PC-3 (cell line): ENCODE measurements at places on chromosomes 1 and 21. TPM values are rescaled to one million over a fixed set of nuclear protein-coding genes. Genes with fewer than 3 reads are reported as not detected.

GRCh38 chr1:164343189-164343588 is 215.8 kb upstream of the PBX1 start:
- no peak for DNase-seq

DNA sequence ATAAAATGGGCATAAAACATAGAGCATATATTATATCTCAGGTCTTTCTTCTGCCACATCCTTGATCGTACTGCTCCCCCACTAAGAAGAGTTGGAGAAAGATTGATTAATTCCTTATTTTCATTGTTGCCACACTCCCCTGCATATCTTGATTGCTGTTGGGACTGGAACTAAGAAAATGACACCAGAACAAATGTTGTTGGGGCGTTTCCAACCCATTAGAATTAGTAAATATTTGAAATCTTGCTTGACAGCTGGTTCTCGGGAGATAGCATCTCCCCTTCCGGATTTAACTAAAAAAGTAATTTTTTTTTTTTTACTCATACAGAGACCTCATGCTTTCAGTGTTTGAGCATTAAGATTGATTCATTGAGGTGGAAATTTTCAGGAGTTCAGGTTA is 493.0 kb upstream of the PLXNA2 start:
- DNase-seq, result no peak

- no peak for DNase-seq
Observed at GRCh38 chr1:203477748-203478147, 2.1 kb downstream of the PRELP start.

GRCh38 chr1:218930472-218931241 is 243.0 kb upstream of the LYPLAL1 start:
- DNase-seq, result peak; percentile 52

- no peak for DNase-seq
Observed at GRCh38 chr1:47479664-47480063, 41.8 kb downstream of the FOXD2 start.

DNA sequence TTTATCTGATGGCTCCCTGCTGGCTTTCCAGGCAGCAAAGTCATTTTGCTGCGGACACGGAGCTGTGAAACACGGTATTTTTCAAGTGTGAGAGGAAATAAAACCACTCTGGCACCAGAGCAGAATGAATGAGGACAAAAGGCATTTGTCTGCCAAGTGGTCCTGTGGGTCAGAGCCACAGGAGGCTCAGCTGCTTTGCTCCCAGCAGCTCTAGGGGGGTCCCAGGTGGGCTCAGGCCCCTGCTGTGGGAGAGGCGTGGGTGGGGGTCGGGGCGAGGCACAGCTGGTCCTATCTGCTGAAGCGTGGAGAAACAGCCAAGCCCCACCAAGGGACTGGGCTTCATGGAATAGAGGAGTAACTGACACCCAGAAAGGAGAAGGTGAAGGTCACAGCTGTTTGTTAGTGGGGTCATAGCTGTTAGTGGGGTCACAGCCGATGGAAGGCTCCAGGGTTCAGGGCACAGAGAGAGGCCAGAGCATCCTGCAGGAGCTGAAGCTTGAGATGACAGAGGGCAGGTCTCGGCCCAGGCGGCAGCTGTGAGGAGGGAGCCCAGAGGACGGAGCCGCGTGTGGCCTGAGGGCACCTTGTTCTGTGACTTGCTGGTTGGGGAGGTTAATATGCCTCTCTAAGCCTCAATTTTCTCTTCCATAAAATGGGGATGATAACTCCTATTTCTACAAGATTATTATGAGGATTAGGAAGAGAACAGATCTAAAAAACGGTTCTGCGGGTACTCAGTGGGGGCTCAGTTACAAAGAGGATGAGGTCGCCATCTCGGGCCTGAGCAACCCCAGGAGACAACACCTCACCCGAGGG is 7.1 kb downstream of the KIF17 start:
- no peak for DNase-seq

DNA sequence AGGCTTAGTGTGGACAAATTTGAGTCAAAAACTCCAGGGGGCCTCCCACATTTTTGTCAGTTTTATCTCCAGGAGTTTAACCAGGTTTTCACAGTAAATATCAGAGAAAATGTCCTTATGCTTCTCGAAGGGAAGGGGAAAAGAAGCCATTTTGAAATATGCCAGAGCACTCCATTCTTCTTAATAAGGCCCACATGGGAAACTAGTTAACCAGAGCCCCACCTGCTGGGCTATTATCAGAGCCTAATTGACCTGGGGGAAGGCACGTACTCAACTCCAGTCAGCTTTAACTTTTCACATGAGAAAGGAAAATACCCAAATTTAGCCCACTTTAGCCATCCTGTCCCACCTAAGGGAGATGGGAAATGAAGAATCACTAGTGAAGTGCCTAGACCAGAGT is 296.3 kb downstream of the PTBP2 start:
- DNase-seq, result peak; percentile 60

GRCh38 chr21:42671778-42672593 is 18.6 kb downstream of the PDE9A start:
- DNase-seq, result peak; percentile 87

Gene CELA3B
- total RNA-seq, result not detected in 2 replicates

DNA sequence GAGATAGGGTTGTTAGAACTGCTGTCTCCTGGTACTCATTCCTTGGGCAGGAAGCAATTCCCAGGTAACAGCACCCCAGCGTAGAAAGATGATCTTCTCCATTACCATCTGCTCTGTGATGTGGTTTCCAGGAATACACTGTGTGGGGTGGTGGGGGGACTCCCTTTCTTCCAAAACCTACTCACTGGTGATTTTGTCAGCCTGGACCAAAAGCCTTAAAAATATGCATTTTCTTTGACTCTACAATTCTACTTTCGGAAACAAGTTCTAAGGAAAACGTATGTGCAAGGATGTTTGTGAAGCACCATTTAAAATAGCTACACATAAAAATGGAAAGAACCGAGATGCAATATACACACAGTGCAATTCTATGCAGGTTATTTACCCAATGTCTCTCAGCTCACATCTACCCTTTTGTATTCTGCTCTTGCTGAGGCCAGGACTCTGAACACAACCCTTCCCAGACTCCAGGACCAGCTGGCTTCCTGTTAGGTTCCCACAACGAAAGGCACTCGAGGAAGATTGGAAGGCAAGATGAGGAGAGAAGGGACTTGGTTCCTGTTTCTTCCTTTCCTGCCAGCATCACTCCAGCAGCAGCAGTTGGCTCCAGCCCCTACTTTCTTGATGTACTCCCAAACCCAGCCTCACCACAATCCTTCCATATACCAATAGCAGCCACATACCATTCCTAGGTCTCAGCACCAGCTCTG is 33.0 kb upstream of the GJB5 start:
- no peak for DNase-seq

Gene LYPD8
- not detected in 2 replicates for total RNA-seq

DNA sequence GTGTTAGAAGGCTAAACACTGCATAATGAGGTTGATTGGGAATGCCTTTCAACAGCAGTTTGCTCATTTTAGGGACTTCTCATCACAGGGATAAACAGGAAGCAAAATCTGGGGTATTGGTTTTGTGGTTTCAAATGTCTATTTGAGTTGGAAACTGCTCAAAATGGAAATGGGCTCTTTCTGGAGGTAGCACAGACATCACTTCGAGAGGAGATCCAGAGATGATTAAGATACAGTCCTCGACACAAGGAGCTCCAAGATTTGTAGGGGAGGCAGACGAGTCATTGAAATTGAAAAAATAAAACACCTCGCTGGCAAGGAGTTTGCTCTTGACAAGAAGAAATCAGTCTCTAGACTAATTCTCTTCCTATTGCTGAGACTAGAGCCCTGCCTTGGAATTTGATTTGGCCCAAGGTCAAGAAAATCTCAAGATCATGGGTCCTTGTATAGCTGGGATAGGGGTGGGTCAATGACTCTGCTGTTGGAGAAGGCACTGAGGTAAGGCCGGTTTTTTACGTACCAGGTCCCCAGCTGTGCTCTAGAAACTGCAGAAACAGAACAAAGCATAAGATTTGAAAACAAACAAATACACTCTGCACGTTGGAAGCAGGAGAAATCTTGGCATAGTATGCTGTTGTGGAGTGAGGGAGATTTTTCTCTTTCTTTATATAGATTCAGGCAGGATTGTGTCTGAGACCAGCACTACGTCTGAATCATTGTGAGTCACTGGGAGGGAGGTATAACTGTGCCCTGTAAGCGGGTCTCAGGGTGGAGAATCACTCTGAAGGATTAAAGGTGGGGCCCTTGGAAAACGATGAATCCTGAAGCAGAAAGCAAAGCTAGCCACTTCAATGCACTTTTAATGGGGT is 17.7 kb upstream of the KLHDC8A start:
- DNase-seq, result peak; percentile 91
